ENCODE measurements at places on chromosomes 1 and 21.

DNA sequence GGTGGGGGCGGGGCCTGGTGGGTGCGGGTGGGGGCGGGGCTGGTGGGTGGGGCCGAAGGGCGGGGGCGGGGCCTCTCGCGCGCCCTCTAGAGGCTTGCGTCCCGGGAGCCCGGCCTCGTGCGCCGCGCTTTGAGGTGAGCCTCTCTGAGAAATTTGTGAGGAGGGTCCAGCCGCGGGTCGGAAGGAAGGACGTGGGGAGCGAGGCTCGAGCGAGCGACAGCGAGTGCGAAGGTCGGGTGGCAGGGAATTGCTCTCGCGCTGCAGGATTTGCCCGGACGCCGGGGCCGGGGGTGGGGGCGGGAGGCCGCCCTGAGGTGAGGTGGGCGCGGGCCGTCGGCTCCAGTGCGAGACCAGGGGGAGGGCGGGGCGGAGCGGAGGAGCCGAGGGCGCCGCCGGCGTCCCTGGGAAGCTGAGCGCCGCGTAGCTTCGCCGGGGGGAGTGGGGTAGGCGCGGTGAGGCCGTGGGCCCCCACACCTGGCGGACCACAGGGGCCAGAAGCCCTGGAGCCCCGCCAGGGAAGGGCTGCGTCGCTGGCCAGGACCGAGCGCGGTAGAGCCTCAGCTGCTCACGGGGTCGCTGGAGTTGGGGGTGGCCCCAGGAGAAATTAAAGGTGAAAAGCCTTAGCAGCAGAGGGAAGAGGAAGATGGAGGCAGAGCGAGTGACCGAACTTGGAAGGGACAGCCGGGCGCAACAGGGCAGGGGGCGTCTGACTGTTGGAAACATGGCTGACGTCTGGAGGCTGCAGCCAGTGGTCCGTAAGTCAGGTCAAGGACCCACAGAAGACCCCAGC, 754 bp upstream of the LSS start:
- no peak for DNase-seq

DNA sequence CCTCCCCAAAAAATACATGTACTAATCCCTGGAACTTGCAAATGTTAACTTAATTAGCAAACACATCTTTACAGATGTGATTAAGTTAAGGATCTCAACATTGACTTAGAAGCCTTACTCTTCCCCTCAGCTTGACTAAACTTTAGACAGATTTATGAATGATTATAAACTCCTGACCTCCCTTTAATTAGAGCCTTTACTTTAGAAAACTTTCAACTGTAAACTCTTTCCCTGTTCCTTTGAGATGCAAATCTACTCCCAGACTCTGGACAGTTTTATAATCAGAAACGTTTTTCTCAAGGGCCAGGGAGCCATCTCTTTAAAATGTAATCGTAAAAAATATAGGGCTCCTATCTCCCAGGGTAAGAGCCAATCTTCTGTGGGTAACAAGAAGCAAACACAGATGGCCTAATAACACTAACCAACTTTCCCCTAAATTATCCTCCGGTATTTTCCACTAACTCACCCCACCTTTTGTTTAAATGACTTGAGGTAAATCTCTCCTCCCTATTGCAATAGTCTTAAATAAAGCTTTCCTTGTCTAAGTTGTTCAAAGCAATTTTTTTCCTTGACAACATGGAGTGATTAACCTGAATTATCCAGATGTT, 284.1 kb downstream of the BRINP3 start:
- DNase-seq = no peak

DNA sequence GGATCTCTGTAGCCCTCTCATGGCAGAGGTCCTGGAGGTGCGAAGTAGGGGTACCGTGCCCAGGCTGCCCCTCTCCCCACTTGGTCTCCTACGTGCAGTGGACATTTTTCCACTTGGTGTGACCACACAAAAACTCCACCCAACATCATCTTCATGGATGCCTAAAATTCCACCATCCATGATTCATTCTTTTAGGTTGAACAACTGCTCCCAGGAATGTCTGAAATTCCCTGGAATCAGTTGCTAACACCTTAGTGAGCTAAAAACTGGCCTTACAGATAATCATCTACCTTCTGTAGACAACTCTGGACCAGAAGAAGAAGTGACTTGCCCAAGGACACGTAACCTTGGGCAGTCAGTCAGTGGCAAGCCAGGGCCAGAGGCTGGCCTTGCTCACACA, 32.1 kb upstream of the CLIC4 start:
- no peak for DNase-seq

DNA sequence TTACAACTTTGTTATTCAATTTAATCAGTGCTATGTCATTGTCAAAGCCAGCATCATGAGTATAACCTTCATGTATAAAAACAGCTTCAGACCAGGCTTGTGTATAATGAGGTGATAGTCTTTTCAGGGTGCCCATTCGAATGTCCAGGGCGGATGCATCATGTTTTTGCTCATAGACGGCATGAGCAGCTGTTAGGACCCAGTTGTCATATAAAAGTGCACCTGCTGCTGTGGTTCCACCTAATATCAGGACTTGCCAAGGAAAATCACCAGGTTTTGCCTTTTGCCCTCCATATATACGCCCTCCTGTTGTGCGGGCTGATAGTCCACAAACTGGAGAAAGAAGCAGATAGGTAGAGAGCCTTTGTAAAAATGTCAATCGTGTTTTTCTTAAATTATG, 14.9 kb downstream of the TARDBP start:
- DNase-seq = no peak

DNA sequence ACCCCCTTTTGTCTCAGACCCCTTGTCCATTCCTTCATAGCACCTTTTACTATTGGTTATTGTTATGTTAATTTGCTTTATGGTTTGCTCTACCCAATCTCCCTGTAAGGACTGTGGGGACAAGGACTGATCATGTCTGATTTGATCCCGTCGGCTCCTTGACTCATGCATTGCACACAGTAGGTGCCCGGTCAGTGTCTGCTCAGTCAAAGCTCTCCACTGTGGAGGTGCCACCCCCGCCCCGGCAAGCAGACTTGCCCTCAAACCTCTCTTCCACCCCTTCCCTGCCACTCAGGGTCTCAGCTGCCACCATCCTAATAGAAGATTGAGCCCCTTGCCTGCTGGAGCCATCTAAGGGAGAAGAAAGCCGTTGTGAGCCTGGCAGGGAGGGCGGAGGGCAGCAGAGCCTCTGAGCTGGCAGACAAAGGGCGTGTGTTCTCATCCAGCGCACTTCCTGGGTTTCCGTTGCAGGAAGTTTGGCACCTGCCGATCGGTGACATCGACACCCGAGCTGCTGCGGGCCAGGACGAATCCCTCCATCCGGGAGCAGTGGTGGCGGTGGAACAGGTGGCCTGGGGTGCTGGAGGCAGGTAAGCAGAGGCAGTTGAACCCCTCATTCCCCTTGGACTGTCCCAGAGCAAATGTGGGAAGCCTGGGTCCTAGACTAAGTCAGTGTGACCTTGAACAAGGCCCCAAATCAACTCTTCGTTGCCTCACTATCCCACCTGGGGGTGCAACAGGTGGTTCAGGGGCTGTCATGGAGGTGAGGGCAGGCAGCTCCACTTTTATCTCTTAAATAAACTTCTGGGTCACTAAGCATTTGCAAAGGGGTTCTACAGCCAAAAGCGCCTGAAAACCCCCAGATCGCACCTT, 2.2 kb upstream of the FBLIM1 start:
- no peak for DNase-seq

DNA sequence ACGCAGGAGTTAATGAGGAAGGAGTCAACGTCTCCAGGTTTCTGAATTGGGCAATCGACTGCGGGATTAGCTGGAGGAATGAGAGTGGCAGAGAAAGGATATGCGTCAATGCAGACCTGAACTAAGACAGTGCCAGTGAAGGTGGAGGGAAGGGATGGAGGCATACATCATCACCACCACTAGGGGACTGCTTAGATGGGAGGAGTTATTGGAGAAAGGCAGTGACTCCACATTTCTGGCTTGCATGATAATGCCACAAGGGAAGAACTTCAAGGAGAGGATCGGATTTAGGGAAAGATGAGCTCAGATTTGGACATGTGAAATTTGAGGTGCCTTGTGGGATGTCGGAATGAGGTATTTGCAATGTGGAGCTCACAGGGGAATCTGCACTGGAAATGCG, 17.5 kb downstream of the VASH2 start:
- DNase-seq = peak; percentile 50

DNA sequence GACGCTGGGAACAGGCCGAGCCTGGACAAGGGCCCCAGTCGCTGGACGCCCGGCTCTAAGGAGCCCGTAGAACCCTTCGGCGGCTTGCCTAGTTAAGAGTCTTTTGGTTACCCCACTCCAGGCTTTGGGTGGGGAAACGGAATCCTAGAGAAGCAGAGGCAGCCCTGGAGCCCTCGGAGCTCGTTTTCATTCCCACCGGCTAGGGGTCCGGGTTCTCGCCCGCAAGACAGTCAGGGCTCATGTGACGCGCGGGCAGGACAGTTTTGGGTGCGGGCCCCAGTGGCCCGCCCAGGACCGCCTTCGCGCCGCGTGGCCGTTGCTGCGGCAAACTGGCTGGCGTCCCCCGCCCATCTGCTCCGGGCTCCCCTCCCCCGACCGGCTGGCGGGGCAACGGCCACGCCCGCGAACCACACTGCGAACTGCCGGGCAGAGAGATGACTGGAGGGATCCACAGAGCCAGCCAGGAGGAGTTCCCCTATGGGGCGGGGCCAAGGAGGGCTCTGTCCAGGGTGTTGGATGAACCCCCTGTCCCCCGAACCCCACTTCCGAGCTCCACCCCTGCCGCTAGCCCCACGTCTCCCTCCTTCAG, 829 bp upstream of the HES2 start:
- DNase-seq = peak; percentile 70

DNA sequence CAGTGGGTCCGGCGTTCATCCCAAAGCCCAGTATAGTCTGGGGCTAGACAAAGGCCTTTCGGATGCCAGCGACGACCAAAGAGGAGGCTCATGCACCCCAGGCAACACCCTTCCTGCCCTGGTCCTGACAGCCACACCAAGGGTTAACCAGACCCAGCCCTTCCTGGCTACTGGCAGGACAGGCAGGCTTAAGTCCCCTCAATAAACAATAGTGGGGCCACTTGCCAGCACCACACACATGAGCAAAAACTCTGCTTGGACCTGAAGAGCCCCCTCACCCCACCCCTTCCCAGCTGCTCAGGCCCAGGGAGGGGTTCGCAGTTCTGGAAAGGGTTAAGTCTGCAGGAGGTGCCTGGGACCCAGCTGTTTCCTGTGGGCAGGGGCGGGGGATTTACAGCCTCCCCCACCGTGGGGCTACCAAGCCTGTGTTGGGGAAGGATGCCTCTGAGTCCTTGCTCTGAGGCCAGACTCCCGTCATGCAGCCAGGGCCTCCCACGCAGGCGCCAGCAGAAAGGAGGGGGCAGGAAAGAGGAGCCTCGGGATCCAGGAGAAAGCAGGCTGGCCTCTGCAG, 18.2 kb downstream of the PHLDA3 start:
- peak; percentile 80 for DNase-seq

DNA sequence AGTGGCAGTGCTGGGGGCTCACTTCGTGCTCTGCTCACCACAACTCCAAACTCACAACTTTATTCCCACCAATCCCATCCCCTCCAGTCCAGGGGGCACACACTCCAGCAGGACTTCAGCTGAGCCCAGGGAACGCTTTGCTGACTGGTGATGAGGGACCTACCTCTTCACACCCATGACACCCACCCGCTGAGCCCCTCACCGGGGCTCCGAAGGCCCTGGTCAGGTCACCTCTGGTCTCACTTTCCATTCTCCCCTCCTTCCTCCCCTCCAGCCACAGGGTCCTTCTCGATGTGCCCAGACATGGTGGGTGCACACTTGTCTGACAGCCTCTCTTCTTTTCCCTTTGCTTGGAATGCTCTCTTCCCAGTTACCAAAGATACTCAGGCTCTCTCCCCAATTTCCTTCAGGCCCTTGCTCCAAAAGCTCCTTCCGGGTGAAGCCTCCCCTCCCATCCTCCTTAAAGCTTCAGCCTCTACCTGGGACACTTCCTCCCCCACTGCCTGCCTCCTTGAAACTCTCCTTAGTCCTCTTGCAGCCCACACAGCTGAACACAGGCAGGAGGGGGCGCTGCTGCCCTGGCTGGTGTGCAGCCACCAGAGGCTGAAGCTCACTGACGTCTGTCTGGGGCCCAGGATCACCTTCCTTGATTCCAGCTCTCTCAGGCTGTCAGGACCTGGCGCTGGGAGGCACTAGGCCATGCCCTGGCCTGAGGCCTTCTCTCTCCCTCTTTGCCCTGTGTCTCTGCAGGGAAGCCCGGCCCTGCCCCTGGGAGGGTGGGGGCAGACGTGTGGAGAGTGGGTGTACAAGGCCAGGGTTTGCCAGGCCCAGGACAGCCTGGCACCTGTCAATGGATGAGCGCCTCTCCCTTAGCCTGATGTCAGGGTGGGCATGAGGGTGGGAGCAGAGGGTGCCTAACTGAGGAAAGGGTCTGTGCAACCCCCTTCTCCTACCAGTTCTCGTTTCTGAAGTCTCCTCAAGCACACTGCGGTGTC, 1.6 kb downstream of the KCNE1 start:
- peak; percentile 41 for DNase-seq

GRCh38 chr1:214664651-214665433, 61.8 kb downstream of the CENPF start:
- no peak for DNase-seq

GRCh38 chr1:110390096-110390495, 730 bp downstream of the SLC16A4 start:
- DNase-seq = peak; percentile 19

- DNase-seq = no peak
These were observed 1205.3 kb upstream of the ADGRL4 start for GRCh38 chr1:80211691-80212380.

DNA sequence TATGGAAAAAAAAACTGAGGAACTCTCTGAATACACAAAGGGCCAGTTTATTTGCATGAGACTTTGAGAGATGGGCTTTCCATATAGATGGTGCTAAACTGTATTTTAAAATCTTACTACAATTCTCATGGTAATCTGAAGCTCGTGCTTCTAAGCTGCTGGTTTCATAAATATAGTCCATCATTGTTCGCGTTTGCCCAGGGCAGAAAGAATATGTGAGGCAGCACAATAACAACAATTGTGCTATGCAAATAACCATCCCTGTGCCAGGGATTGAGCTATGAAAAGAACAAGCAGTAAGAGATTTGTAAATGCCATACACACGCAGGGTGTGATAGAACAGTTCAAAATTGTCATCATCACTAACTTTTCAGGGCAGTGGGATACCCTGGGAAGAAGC, 4.9 kb upstream of the EPS15 start:
- no peak for DNase-seq

DNA sequence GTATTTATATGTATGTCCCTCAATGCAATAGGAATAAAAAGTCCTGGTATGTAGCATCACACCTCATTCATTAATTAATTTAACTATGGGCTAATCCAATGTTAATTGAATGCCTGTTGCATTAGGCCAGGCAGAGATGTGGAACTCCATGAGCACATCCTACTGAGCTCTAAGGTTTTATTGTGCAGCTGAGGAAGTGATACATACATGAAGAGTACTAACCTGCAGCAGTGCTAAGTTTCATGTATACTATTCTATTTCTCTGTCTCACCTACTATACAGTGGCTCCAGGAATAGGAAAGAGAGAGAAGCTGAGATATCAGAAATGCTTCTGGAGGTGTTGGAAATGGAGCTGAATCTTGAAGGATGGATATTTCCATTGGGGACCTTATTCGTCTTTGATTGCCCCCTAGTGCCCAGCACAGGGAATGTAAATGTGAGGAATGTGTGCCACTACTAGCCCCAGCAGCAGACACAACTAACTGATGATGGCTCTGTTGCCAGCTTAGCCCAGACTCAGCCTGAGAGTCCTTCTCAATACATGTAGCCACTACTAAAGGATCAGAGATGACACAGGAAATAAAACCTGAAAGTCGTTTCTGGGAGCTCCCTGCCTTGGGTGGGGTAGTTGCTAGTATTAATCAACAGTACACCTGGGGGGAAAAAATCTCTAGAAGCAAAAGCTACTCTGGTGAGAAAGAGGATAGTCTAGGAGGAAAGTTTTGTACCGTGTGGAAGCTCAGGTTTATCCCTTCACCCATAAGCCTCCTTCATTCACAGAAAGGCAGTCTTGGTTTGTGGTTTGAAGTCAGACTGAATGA, 173.3 kb upstream of the FOXD3 start:
- no peak for DNase-seq
